ENCODE measurements at places on chromosomes 4 and X. TPM values are rescaled to one million over a fixed set of nuclear protein-coding genes. Genes with fewer than 3 reads are reported as not detected.

The CCDC110 gene
- total RNA-seq = 0.19 TPM

The NR0B1 gene
- not detected for total RNA-seq

The DHX15 gene
- 231 TPM for total RNA-seq

The CCDC120 gene
- total RNA-seq = 4.3 TPM

The HTT gene
- total RNA-seq = 49.4 TPM

The GAGE12G gene
- not detected for total RNA-seq

The DACH2 gene
- not detected for total RNA-seq

The TMSB15C gene
- total RNA-seq = 2.5 TPM

The RTL3 gene
- total RNA-seq = not detected

The TMEM144 gene
- total RNA-seq = 0.16 TPM

The CT45A1 gene
- not detected for total RNA-seq

The CDS1 gene
- 0.12 TPM for total RNA-seq

The SCML2 gene
- total RNA-seq = 3.4 TPM

The PPBP gene
- not detected for total RNA-seq

The GLOD5 gene
- not detected for total RNA-seq

The GRSF1 gene
- total RNA-seq = 118 TPM

The OTUD6A gene
- total RNA-seq = not detected

The OPN1LW gene
- not detected for total RNA-seq

The DGKK gene
- total RNA-seq = not detected

The SSX3 gene
- total RNA-seq = not detected

The HEPH gene
- not detected for total RNA-seq

The TASL gene
- total RNA-seq = 3.1 TPM

The MAGED4B gene
- 2.6 TPM for total RNA-seq

The ITM2A gene
- total RNA-seq = 60.5 TPM

The TRMT2B gene
- 21.2 TPM for total RNA-seq

The CRMP1 gene
- not detected for total RNA-seq

The USP51 gene
- total RNA-seq = 1.3 TPM
